ENCODE measurements at places on chromosomes 12 and 14.

- no peak for DNase-seq
Observed at GRCh38 chr12:8698132-8698851, 501 bp downstream of the RIMKLB start.

DNA sequence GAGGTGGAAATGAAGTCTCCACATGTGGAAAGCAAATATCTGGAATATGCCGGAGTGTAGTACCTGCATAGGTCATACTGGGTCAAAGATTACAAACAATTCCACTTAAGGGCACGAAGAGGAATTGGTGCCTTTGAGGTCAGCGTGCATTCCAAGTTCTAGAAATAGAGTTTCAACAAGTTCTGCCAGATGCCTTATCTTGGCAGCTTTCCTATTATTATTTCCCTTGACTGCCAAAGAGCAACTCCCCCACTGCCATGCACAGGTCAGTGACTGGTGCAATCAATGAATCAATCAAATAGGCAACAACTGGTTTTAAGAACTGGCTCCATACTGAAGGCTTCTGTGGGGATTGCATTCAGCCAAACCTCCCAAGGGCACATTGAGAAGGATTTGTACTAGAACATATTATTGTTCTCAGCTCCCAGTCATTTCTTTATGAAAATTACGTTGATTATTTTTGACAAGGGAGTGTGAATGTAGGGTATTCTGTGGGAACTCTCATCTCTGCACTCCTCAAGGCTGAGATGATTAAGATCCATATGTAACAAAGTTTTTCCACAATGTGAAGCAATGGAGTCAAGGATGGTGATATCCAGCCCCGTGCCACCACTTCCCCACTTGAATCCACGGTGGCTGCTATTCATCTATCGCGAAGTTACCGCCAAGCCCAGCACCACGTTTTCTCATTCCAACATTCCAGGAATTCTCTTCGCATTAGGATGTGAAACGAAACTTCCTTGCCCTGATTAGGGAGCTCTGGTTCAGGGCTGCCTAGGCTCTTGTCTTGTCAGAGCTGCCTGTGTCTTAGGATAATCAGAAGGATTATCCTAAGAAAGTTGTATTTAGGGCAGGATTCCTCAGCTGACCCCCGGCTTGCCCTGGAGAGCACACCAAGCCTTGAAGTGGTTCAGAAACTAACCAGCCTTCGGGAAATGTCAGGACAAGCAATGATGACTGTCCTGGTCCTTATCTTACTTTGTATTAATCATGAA, 115.1 kb upstream of the PCED1B start:
- DNase-seq, result peak; percentile 47

DNA sequence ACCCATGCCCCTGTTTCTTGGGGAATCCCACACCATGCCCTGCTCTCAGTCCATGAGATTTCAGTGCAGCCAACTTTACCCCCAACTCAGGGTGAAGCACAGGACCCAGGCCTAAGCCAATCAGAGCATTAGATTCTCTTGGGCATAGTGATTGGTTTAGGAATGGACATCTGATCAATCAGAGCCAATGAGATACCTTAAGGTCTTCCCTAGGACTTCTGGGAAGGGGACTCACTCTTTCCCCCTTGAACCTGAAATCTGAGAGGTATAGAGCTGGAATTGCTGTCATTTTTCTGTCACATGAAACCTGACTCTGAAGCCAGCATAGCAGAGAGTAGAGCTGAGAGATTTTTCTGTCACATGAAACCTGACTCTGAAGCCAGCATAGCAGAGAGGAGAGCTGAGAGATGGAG, 127.1 kb downstream of the ZFP36L1 start:
- DNase-seq, result no peak

- DNase-seq, result no peak
Observed at GRCh38 chr12:66072566-66072965, 58.0 kb downstream of the LLPH start.

DNA sequence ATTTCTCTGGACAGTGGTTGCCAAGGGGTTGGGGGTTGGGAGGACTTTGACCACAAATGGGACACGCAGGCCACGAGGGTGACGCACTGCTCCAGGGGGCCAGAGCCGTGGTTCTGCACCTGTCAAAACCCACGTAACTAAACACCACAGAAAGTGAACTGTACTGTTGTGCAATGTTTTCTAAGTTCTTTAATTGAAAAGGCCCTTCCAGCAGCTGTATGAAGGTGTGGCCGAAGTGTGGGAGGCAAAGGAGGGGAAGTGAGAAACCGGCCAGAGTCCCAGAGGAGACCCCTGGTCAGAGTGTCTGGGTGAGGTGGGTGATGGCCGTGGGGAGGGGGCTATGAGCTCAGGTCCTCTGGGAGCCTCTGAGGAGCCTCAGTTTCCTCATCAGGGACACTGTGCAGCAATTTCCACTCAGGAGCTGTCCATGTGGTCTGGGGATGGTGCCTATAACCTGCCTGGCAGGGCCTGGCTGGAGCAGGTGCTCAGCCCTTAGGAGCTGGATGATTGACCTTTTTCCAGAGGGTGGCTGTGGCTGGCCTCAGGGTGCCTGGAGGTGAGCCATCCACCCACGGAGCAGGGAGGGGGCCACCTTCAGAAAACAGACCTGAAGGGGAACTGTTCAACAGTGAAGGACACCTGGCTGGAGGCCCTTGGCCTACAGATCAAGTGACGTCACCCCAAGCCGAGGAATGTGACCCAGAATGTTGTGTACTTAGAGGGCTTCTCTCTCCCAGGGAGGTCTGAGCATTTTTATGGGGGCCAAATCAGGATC, 9.8 kb upstream of the BDKRB2 start:
- DNase-seq, result no peak

DNA sequence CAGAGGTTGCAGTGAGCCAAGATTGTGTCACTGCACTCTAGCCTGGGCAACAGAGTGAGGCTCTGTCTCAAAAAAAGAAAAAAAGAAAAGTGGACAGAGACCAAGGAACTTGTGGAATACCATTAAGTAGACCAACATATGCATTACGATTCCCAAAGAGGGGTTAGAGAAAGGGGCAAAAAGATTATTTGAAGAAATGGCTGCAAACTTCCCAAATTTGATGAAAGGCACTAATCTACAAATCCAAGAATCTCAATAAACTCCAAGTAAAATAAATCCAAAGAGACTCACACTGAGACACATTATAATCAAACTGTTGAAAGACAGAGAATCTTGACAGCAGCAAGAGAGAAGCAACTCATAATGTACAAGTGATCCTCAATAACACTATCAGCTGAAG, 4.8 kb upstream of the OXA1L start:
- DNase-seq, result no peak

Measured in skeletal muscle cell (primary cell).